T-helper 1 cell (primary cell): ENCODE measurements at places on chromosomes 2 and 18.

- DNase-seq: no peak
These were observed 311.3 kb upstream of the KLHL29 start for GRCh38 chr2:23073671-23074070.

DNA sequence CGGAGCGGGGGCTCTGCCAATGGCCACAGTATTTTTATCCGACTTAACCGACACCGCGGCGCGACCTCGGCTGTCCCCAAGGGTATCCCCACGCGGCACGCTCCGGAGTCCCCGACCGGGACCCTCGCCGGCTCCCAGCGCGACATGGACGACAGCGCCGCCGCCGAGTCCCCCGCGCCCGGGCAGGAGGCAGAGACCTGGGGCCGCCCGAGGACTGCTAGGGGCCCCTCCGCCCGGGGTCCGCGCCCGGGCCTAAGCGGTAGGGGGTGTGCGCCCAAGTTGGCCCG, 468 bp downstream of the UXS1 start:
- no peak for DNase-seq

- DNase-seq: no peak
These were observed 72.6 kb downstream of the VIT start for GRCh38 chr2:36769106-36769505.

- DNase-seq: no peak
These were observed 49.6 kb upstream of the BZW1 start for GRCh38 chr2:200762127-200762526.

GRCh38 chr18:57753063-57753462, 50.1 kb downstream of the ATP8B1 start:
- no peak for DNase-seq

DNA sequence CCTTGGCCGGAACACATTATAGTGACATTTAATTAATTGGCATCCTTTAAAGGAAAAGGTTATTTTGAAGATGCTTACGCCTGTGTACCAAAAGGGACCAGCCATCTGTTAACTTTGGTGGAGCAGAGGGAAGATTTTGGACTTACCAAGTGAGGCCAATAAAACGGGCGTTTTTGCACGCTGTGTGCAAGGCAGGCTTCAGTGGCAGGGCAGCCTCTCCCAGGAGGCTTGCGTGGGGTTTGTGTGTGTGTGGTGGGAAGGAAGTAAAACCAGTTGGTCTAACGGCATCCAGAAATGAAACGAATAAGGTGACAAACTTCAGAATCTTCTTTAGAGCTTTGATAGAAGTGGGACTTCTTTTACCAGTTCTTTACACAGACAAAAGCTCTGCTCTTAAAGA, 191.7 kb downstream of the PRKCE start:
- DNase-seq: no peak

GRCh38 chr2:235170536-235171521, 219.0 kb downstream of the SH3BP4 start:
- DNase-seq: no peak

- DNase-seq: no peak
These were observed 27.3 kb upstream of the COPS8 start for GRCh38 chr2:237058423-237058822.

DNA sequence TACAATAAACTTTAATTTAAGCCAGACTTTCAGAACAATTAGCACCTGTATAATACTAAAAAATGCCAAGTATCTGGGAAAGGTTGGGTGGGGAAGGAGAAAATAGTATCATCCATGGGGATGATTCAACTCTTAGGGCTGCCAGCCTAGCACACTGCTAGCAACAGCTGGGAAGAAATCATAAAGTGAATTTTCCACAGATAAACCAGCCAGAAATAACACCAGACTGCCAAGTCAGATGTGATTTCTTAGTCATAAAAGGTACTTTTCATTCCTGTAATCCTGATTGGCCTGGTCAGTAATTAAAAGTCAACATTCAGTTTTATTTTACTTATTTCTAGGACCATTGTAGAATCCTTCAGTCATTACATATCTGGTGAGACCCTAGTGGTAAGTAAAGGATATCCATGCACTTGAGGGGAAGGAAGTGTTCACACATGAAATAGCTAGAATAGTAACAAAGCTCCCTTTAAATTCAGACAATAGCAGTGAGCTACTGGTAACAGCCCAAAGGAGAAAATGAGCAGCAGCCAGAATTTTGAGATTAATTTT, 59.4 kb downstream of the LIMS1 start:
- no peak for DNase-seq

GRCh38 chr2:201574766-201575165, 68.5 kb downstream of the TMEM237 start:
- DNase-seq: no peak

- DNase-seq: no peak
These were observed 49.6 kb upstream of the TMEM177 start for GRCh38 chr2:119629323-119629825.

GRCh38 chr2:66581339-66582103, 146.6 kb downstream of the MEIS1 start:
- no peak for DNase-seq

DNA sequence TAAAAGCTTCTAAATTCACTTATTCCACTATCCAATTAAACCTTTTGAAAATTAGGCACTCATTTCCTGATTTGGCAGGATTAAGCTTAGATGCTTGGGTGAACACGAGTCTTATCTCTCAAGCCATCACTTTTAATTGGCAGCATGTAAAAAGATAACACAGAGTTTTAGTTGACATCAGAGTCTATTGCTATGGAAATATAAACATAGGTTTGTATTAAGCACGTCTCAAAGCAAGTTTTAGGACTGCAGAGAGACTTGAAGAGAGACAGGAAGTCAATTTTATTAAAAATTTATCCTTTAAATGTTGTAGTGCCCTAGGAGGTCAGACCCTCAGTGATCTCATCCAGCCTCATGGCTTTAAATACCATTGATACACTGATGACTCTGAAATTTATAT, 5.6 kb downstream of the RBKS start:
- no peak for DNase-seq

DNA sequence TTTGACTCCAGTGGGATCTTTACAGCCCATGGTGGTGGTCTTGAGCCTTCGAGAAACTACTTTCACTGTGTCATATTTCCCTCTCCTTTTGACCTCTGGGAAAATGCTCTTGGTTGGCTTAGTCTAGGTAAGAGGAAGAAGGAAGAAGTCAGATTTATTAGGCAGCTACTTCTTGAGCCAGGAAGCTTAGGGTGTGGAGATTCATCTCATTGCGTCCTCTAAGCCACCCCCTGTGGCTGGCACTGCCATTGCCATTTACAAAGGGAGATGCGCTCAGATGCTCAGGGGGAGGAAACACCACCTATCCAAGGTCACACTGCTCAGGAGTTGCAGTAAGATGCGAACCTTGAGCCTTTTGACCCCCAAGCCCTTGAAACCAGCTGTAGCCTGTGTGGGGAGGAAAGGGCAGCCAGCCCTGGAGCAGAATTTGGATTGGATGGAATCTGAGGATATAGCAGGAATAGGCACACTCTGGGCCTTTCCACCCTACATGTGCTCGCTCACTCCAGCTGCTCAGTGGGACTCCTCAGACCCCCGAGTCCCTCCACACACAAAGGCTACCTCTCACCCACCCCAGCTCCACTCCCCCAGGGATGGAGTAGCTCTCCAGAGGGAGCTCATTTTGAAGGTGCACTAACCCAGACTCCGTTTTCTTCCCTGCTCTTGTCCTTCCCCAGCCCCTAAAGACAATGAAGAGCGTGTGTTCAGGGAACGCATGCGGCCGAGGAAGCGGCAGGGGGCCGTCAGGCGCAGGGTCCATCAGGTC, 321.3 kb upstream of the EPAS1 start:
- DNase-seq: no peak

GRCh38 chr18:1665079-1665478, 760.4 kb downstream of the ADCYAP1 start:
- no peak for DNase-seq

GRCh38 chr18:78739882-78740677, 239.5 kb upstream of the SALL3 start:
- no peak for DNase-seq

DNA sequence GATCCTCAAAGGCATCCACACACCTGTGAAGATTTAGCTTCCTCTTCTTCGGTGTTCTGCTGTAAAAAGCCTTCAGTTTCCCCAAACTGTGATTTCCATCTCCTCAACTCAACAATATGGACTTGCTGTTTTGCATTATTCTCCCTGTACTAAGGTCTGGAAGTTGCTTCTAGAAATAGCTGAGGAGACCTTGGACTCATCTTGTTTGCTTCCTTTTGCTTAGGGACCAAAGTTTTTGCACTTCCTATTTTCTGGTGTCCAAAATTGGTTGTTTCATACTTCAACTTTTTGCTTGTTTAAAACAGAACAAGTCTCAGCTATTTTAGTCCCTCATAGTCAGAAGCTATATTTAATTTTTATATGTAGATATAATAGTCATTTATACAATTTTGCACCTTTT, 201.9 kb upstream of the COPS8 start:
- no peak for DNase-seq

DNA sequence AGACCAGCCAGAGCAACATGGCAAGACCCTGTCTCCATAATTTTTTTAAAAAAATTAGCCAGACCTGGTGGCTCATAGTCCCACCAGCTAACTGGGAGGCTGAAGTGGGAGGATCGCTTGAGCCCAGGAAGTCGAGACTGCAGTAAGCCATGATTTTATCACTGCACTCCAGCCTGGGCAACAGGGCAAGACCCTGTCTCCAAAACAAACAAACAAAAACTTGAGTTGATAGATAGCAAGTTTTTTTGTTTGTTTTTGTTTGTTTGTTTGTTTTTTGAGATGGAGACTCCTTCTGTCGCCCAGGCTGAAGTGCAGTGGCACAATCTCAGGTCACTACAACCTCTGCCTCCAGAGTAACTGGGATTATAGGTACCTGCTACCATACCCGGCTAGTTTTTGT, 18.8 kb downstream of the RELCH start:
- DNase-seq: no peak

- peak; percentile 0 for DNase-seq
These were observed 84.0 kb downstream of the RND3 start for GRCh38 chr2:150403457-150403856.

GRCh38 chr2:199197448-199197847, 260.3 kb downstream of the SATB2 start:
- no peak for DNase-seq

DNA sequence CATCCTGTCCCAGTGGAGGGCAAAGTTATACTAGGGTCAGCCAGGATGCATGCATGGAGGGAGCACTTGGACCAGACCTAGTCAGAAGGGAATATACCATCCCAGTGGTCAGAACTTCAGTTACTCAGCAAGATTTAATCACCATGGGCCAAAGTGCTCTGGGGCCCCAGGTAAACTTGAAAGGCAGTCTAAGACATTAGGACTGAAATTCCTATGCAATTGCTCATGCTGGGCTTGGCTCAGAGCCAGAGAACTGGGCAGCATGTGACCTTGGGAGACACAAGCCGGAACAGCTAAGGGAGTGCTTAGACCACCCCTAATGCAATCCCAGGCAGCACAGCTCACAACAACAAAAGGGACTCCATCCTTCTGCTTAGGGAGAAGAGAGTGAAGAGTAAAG, 401.3 kb downstream of the KCNJ3 start:
- DNase-seq: no peak

- no peak for DNase-seq
These were observed 523.1 kb upstream of the FSIP2 start for GRCh38 chr2:185215497-185215896.

- DNase-seq: no peak
These were observed 356.7 kb downstream of the TGIF1 start for GRCh38 chr18:3806656-3807055.

DNA sequence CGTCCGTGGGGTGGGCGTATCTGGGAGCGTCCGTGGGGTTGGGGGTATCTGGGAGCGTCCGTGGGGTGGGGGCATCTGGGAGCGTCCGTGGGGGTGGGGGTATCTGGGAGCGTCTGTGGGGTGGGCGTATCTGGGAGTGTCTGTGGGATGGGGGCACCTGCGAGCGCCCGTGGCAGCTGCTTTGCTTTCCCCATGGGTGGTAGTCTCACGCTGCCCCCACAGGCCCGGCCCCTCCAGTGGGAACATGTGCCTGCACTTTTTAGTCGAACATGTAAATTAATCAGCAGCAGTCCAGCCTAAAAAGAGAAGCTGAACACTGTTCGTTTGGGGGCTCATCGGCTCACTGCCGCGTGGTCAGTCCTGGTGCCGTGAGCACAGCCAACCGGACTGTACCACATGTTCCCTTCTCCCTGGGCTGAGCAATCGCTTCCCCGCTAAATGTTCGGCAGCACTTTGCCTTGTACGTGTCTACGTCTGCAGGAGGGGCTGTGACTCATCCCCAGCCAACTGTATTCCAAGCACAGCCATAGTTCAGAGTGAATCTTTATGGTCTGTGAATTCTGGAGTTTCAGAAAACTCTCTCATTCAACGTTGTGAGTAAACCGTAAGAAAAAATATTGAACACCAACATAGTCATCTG, 271.5 kb downstream of the AGAP1 start:
- no peak for DNase-seq

GRCh38 chr18:74967979-74968378, 241.0 kb downstream of the PTGR3 start:
- DNase-seq: no peak

DNA sequence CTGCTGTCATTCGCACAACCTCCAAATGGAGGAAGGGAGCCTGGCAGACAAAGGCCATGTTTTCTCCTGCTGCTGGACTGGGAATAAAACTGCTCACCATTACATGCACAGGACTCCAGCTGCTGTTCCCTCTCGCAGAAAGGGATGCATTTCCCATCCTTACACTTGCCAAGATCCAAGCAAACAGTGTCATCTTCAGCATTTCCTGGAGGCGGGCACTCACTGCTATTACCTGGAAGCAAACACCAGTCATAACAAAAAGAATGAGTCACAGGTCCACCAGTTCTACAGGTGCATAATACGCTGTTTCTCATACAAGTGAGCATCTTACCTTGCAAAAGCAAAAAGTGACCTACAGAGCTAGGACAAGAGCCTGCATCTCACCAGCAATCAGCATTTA, 22.7 kb downstream of the IAH1 start:
- DNase-seq: no peak

GRCh38 chr2:128745946-128746345, 427.3 kb upstream of the HS6ST1 start:
- DNase-seq: no peak

DNA sequence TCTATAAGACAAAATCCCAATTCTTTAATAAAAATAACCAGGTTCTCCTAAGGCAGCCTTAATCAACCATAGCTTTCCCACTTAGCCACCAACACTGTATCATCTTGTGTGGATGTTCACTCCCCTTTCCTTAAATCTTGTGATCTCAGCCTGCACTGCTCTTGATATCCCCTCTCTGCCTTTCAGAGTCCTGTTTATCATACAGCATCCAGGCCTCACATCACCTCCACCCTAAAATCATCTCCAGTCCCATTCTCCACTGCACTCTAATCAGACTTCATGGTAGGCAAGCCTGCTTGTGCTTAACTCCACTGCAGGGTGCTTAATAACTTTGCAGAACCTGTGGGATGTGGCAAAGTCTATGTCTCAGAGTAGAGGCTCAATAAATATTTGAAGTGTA, 18.8 kb downstream of the ARHGAP15 start:
- DNase-seq: no peak

- no peak for DNase-seq
These were observed 47.0 kb downstream of the COL4A4 start for GRCh38 chr2:227117027-227117426.

GRCh38 chr2:234967870-234968208, 16.0 kb downstream of the SH3BP4 start:
- no peak for DNase-seq

- DNase-seq: no peak
These were observed 251.7 kb upstream of the HNRNPA3 start for GRCh38 chr2:176960736-176961520.

GRCh38 chr2:235749121-235749770, 255.4 kb downstream of the AGAP1 start:
- no peak for DNase-seq
